Fibroblast of pulmonary artery (primary cell): ENCODE measurements at places on chromosomes 12 and 14.

DNA sequence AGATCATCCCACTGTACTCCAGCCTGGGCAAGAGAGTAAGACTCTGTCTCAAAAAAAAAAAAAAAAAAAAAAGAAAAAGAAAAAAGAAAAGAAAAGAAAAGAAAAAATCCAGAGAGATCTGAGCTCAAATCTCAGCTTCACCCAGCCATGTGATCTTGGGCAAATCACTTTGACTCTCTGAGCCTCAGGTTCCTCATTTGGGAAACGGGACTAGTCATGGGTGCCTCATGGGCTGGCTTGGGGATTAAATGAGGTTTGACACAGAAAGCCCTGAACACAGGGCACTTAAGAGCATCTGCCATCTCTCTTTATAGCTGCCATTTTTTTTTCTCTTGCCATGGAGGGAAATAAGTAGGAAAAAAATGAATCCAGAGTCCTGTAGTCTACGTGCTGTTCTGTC lies 86.2 kb upstream of the MYL2 start:
- DNase-seq = no peak

- DNase-seq = no peak
These were observed 25.2 kb downstream of the DAAM1 start for GRCh38 chr14:59213368-59214315.

- DNase-seq = no peak
These were observed 154.6 kb upstream of the MYL2 start for GRCh38 chr12:111074965-111075364.

GRCh38 chr12:89576572-89577220 lies 50.8 kb upstream of the POC1B start:
- DNase-seq = no peak

GRCh38 chr12:101697930-101698799 lies 725 bp downstream of the CHPT1 start:
- peak; percentile 31 for DNase-seq

GRCh38 chr14:71247106-71247505 lies 339.8 kb downstream of the PCNX1 start:
- no peak for DNase-seq

- no peak for DNase-seq
These were observed 905 bp downstream of the ZNF84 start for GRCh38 chr12:133038118-133038709.

DNA sequence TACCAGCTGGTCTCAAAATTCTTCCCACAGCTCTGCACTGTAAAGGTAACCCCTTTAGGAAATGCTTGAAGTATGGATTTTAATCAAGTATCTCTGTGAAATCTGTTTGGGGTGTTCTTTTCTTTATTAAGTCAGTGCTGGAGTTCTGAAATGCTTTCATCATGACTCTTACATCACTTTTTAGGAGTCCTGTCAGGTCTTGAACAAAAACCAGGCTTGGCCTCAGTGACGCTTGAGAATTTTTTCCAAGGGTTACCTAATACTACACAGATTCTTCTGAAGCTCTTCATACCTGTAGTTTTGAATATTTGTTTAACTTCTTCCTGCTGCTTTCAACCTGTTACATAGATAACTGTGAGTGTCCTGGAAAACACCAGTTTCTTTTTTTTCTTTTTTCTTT lies 47.0 kb upstream of the KCNH3 start:
- peak; percentile 61 for DNase-seq

GRCh38 chr12:102811110-102811737 lies 105.8 kb downstream of the PAH start:
- DNase-seq = peak; percentile 3

GRCh38 chr14:100615736-100616695 lies 28.8 kb upstream of the BEGAIN start:
- DNase-seq = no peak

- DNase-seq = no peak
These were observed 368.7 kb downstream of the TMEM132D start for GRCh38 chr12:129534966-129535750.

- no peak for DNase-seq
These were observed 241.9 kb downstream of the PPFIA2 start for GRCh38 chr12:81517296-81517695.

GRCh38 chr12:86138770-86139169 lies 117.4 kb downstream of the MGAT4C start:
- peak; percentile 14 for DNase-seq

GRCh38 chr14:81006266-81006665 lies 50.8 kb downstream of the TSHR start:
- DNase-seq = no peak

- DNase-seq = peak; percentile 84
These were observed 86.5 kb upstream of the CEP83 start for GRCh38 chr12:94545935-94546771.

GRCh38 chr14:73471582-73472184 lies 13.3 kb upstream of the NUMB start:
- no peak for DNase-seq

DNA sequence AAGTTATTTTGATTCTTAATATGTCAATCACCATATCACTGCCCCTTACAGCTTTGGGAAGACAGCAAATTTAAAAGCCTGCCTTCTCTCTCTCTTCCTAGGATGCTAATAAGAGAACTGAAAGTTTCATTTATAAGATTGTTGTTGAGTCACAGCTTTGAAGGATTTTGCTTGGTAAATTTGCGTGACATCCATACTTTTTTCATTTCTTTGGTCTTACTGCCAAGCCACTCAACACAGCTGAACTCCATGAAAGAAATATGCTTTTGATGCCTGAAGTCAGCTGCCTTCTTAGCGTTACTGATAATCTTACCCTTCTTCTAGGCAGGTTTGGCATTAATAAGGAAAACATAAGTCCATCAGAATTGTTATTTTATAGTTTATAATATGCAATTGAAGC lies 155.0 kb downstream of the CRADD start:
- no peak for DNase-seq

- DNase-seq = peak; percentile 30
These were observed 85.5 kb downstream of the PRICKLE1 start for GRCh38 chr12:42504049-42504448.

DNA sequence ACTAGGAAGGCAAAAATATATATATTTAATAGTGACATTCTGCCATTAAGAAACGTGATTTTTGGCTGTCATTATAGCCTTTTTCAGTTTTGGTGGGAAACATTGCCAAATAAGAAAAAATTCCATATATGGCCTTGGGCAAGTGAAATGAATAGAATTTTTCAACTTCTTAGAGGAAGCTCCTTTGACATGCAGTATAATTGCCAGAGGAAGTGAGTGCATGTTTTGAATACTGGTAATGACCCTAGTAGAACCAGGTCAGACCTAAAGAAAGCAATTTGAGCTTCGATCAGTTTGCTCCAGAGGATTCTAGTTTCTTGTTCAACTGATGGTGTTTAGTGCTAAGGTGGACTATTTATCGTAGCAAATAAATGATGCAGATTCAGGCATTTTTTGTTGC lies 26.2 kb upstream of the TRIM9 start:
- DNase-seq = peak; percentile 27

DNA sequence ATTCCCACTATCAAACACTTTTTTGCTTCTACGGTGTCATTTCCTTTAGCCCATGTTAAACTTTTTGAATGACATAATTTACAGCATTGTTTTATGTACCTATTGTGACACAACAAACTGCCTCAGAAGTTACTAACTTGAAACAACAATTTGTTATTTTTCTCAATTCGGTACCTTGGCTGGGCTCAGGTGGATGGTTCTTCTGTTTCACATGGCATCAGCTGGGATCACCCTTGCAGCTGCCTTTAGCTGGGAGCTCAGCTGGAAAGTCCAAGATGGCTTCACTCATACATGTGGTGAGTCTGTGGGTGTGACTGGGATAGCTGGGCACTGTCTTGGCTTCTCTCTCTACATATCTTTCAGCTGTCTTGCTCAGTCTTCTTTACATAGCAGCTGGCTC lies 156.0 kb downstream of the GXYLT1 start:
- no peak for DNase-seq

DNA sequence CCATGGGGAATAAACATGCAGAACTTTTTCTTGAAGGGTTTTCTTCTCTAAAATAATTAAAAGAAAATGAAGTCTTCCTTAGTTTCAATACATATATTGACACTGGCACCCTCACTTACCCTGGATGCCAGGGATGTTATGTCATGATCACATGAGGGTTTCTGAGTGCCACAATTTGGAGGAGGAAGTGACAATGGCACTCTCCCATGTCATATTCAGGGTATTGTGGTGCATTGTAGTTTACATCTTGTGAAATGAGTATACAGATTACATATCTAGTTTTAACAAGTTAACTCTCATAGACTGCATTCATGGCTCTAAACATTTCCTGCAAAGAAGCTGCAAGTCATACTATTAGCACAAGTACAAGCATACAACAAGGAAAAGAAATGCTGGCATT lies 37.7 kb downstream of the CCDC177 start:
- DNase-seq = no peak

DNA sequence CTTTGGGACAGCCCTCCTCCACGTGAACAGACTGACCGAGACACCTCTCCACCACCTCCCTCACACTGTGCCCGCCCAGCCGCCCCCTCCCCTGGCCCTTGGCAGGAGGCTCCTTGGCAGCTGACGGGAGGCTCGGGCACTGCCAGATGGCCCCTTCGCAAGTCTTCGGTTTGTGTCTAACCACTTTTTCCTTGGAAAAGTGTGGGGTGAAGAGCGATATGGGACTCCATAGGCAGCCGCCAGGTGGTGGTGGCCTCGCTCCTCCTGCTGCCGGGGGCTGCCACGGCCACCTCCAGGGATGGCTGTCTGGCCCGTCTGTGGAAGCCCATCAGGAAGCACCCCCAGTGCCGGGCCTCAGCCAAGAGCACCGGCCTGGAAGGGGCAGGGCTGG lies 58.7 kb downstream of the LRCOL1 start:
- DNase-seq = no peak

GRCh38 chr14:74601982-74602381 lies 10.1 kb downstream of the LTBP2 start:
- no peak for DNase-seq
